ENCODE measurements at places on chromosomes 7 and 10.
A peak's percentile ranks its signal among the peaks of the same experiment; 100 is the strongest.

DNA sequence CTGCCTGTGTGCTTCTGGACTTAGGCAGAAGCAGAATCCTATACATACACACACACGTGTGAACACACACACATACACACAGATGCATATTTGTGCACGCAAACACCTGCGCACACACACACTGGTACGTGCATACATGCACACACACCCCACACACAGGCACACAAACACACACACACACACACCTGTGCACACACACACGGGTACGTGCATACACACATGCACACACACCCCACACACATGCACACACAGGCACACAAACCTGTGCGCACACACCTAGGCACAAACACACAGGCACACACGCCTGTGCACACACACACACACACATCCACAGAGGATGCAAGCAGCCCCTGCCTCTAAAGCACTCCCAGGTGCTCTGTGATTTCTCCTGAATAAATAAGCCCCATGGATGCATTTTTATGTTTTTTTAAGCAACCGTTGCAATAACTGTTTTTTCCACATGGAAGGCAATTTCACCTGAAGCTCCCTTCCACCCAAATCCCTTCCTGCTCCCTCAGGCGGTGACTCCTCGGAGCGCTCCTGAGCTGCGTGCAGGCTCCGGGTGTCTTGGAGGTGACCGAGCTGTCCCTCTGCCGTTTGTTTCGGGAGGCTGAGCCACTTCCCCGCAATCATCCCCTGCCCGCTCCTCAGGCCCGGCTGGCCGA lies 41.5 kb upstream of the PDGFA start:
- no peak for DNase-seq

- no peak for DNase-seq
Measured at GRCh38 chr10:110326351-110327032, 21.8 kb upstream of the SMNDC1 start.

- no peak for DNase-seq
Measured at GRCh38 chr7:150891740-150892139, 39.4 kb downstream of the AOC1 start.

DNA sequence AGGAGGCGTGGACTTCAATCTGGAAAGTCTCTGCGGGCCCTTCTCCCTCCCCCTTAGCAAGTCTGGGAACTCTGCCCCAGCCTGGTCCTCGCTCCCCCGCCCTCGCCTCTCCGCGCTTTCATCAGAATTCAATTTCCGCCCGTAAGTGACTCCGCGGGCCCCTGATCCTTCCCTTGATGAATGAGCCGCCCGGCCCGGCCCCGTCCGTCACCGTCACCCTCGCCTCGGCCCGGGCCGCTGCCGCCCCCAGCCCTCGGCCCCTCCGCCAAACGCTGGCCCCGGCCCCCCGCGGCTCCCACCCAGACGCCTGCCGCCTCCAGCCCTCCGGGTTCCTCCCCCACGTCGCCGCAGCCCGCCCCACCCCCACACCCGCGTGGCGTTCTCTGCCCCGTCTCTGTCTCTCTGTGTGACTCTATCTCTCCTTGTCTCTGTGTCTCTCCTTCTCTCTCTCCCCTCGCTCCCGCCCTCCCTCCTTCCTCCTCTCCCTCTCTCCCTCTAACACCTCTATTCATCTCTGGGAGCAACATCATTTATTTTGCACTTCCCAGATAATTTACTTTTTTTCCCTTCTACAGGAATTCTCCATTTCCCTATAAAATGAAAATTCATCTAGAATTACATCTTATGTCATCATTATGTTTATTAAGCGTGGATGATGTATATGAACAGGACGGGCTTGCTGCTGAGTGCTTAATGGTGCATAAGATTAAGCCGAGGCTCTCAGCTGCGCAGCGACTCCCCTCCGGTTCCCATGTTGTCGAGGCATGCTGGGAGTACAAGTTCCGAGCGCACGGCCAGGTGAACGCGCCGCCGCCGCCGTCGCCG lies 91.2 kb upstream of the PAX2 start:
- peak; percentile 38 for DNase-seq

GRCh38 chr7:50285269-50285668 lies 19.2 kb upstream of the IKZF1 start:
- no peak for DNase-seq

DNA sequence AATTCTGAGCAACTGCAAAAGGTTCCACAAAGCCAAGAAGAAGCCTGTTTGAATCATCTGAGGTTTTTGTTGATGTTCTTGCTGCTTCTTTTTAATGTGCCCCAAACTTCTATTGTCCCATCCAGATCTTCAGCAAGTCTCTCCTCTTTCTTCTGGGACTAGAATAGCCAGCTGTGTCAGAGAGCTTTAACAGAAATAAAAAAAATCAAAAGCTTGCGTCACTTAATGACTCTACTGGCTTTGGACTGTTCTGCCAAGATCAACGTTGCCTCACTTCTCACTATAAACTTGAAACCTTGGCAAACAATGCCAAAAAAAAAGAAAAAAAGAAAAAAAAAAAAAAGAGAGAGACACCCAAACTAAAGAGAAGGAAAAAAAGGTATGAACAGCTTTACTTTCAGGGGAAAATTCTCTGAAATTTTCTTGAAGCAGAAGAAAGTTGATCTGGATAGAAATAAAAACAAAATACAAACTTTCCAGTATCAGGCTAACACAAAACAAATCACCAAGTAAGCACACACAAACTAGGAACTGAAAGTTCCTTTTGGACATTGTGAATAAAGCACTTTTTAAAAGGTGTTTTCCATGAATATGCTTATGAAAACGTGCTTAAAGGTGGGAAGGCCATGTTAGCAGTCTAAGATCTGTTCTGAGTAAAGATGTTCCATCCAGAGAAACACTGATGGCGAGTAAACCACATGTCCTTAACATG lies 14.8 kb downstream of the USP54 start:
- no peak for DNase-seq

- no peak for DNase-seq
Measured at GRCh38 chr10:72058989-72059842, 29.1 kb downstream of the SPOCK2 start.

Data from stimulated activated CD4-positive, alpha-beta T cell treated with anti-CD3 and anti-CD28 coated beads, Interleukin-12 subunit alpha, Interleukin-12 subunit beta, amount 100 ng/mL, for 24 hours (primary cell).